ENCODE measurements at places on chromosomes 16 and 17.

- DNase-seq: no peak
Observed at GRCh38 chr17:49549311-49549605, 26.4 kb upstream of the NXPH3 start.

DNA sequence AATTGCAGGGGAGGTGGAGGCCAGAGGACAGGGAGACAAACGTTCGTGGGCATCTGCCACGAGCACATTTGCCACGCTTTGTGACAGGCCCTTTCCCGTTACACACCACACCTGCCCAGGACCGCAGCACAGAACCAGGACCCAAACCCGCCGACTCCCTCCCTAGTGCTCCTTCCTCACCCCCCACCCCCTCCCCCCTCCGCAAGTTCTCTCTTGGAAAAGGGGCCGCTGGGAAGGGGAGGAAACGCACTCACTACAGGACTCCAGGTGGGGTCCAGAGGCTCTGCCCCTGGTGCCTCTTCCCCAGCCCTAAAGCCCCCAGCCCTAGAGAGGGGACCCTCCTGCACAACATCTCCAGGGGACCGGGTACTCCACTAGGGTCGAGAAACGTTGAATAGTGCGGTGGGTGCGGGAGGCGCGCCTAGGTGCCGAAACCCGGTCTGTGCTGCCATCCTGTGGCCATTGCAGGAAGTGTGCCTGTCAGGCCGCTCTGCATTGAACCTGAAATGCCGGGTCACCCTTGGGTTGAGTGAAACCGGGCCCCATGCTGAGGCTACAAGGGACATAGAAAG is 21.9 kb upstream of the EIF1 start:
- no peak for DNase-seq

DNA sequence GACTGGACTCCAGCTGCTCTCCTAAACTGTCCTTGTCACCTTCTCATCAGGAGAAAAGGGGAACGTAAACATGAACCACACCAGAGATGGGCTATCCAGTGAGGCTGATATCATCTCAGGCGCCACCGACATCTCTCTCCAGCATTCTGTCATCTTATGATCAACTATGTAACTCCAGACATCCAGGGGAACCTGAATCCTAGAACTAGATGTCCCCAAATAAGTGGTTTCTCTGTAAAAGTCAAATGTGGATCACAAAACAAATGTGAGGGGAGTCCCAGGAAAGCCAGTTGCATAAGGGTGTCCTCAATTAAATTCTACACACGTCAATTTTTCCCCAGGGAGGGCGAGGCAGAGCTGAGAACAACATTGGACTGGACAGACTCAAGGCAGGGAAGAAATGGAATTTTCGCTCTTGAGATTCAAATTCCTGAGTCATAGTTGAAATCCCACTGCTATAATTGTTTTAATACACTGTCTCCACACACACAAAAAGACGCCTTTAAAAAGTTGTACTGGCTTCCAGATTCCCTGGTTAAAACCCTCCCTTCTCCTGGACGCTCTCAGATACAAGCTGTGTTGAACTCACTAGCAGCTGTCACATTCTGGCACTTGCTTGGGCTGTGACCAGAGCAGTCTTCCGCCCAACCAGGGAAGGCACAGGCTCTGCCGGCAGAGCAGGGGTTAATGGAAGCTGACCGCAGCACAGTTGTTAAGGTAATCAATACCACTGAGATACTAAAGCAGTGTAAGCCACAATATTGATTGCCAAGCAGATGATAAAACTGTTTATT is 62.6 kb downstream of the ZFHX3 start:
- DNase-seq: peak; percentile 68

GRCh38 chr17:4422864-4423263 is 10.9 kb upstream of the SPNS3 start:
- DNase-seq: no peak

DNA sequence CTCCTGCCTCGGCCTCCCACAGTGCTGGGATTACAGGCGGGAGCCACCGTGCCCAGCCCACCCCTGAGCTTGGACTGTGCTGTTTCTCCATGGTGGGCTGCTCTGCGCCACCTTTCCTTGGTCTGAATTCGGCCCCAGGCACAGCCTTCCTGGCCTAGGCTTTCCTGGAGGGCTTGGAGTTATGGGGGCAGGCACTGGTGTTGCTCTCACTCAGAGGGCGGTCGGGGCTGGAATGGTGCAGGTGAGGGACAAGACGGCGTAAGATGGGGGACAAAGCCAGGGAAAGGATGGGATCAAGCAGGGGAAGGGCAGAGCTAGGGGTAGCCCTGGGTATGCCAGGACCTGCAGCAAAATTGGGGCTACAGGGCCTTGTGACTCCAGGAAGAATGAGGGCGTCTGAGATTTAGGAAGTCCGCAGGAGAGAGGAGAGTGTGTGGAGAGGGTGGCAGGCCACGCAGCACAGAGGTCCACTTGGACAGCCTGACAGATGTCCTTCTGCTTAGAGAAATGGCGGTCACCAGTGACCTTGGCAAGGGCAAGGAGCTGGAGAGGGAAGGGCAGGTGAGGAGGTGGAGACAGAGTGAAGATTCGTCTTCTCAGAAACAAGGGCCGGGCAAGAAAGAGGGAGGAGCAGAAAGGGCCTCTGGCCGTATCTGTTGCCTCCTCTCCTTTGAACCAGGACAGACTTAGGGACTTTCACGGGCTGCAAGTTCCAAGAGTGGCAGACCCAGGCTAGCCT is 1.6 kb upstream of the ATP6V0C start:
- DNase-seq: no peak

- no peak for DNase-seq
Observed at GRCh38 chr17:15981208-15981607, 18.3 kb downstream of the ZSWIM7 start.

DNA sequence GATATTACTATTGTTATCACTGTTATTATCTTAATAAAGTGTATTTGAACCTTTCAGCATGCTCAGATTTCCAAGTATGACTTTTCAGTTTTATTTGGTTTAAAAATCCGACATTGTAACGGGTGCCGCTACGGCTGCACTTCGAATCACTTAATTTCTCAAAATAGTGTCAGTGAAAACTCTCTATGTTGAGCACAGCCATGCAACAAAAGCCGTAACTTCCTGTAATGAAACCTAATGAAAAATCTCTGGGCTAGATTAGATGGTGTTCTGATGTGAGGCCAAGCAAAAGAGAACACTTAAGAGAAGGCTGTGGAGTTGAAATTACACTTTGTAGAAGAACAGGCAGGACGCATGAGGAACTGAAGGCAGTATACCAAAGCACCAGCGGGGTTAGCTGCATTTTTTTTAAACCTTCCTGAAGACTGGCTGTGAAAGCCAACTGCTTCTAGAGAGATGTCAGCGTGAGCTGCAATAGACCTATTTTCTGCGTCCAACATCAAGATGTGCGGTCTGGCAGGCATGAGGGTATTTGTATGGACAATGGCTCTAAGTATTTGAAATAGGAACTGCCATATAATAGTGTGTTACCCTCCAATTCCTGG is 1545.0 kb upstream of the GOT2 start:
- no peak for DNase-seq

DNA sequence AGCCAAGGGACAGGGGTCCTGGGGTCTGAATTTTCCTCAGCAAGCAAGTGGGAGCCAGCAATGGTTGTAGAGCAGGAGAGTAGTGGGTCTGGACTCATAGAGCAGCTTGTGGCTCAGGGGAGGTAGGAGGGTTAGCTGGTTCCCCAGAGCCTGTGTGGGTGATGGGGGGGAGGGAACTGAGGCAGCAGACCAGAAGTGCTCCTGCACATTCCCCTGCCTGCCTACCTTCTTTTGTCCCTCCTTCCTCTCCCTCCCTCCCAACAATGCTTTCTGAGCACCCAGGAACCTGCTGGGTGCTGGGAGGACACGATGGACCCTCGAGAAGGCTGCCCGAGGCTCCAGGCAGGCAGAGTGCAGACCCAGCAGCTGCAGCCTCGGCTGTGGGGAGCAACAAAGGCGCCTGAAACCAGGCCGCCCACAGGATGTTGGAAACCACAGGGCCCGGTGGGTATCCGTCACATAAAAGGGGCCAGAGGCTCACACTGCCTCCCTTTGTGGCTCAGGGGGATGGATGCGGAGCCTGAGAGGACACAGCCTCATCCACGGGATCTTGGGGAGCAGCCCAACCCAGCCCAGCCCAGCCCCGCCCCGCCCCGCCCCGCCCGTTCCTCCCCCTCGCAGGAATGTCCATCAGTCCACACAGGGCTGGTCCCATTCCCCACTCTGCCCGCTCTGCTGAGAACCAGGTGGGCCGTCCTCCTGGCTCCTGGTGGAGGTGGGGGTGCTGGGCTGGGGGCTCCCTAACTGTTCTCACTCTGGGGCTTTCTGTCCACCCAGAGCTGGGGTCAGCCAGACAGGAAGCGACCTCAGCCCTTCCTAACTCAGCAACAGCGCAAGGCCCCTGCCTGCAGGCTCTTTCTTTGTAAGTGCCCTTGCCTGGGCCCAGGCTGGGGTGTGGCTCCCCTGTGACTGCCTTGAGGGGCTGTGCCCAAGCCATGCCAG is 1.7 kb upstream of the NLRC3 start:
- DNase-seq: no peak

DNA sequence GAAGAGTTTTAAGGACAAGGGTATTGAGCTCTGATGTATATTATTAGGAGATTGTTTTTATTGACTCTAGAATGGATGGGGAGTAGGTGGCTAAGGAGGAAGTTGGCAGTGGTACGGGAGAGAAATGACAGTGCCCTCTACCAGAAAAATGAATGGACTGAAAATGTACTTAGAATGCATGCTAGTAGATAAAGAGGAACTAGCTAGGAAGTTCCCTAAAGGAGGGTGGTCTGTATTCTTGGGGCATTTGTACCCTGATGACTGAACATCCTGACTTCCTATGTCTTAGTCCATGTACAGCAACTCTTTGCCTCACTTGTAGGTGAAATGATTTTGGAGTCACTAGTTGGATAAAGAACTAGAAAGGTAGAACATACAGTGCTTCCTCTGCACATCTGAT is 581.5 kb upstream of the RBFOX1 start:
- no peak for DNase-seq

GRCh38 chr17:50986989-50987660 is 121.0 kb upstream of the TOB1 start:
- no peak for DNase-seq

DNA sequence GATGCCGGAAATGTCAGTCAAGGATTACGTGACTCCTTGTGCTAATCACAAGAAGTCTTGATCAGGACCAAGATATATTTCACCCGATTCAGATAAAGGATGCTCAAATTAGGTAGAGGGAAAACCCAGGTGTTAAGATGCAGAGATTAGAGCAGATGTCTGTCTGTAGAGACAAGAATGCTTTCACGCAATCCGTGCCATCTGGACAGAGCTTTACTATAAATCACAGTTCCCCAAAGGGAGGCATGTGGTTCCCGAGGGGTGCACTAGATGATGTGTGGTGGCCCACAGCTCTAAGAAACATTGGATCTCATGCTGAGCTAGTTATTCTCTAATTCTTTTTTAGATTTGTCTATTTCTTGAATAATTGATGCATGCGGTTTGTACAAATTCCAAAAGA is 9.8 kb upstream of the MAP3K14 start:
- no peak for DNase-seq

DNA sequence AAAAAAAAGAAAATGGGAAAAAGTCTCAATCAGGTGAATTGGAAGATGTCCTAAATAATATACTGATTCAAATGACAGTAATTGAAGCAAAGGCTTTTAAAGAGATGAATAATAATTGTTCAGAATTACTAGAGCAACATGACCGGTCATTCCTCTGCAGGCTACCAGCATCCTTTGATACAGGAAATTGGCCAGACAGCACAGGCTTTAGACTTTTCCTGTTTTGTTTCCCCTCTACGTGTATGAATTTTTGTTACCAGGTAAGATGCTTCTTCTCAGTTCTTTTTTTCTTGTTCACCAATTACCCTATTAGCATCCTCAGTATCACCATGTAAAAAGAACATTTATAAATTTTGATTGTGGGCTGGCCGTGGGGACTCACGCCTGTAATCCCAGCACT is 77.5 kb downstream of the RPGRIP1L start:
- no peak for DNase-seq

GRCh38 chr16:66166490-66166889 is 200.0 kb upstream of the CDH5 start:
- DNase-seq: no peak

- DNase-seq: no peak
Observed at GRCh38 chr16:72142476-72142875, 29.5 kb downstream of the PMFBP1 start.

DNA sequence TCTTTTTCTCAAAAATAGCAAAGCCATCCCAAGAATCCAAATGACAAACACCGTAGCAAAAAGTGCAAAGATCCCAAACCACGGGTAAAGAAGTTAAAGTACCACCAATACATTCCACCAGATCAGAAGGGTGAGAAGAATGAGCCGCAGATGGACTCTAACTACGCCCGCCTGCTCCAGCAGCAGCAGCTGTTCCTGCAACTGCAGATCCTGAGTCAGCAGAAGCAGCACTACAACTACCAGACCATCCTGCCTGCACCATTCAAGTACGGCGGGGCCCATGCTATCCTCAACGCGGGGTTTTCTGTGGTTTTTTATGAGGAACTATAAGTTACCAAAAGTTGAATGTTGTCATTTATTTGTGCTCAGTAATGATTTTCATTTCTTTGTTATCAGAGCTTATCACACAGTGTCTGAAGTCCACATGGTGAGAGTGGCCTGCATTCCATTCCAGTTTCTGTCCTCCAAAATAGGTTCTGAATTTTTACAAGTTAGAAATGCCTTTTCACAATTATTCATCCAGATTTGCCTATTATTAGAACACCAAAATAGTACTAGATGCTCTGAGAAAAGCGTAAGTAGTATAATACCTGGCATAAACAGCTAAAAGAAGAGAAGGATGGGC is 169.2 kb downstream of the MRTFB start:
- no peak for DNase-seq

GRCh38 chr17:2191227-2191626 is 112.4 kb downstream of the SMG6 start:
- no peak for DNase-seq

DNA sequence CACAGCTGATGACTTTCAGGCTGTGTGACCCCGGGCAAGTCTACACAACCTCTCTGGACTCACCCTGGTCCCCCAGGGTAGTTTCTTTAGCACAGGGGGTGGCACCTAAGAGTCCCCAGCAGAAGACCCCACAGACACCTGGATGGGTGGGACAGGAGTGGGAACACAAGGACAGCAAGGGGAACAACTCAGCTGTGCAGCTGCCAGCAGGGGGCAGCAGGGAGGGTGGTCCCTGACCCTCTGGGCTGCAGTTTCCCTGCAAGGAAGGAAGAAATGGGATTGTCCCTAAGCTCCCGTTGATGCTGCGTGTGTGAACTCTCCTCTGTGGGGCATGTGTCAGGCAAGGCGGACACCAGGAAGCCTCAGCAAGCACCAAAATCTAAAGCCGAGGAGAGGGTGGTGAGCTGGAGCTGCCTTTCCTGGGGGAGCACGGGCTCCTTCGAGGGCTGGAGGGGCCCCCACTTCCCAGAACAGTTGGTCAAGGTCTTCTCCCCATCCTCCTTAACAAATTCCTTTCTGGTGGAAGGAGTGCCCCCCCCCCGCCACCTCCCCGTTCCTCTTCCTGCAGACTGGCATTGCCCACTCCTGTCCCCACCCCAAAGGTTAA is 24.1 kb upstream of the CDH5 start:
- DNase-seq: no peak
